ENCODE measurements at places on chromosomes 1 and 21. TPM values are rescaled to one million over a fixed set of nuclear protein-coding genes. Genes with fewer than 3 reads are reported as not detected.

GRCh38 chr1:205565799-205566198, 61.3 kb downstream of the CDK18 start:
- no peak overlapping the region for H3K4me3 ChIP-seq
- H3K36me3 ChIP-seq = no peaks in the 10 kb centered on the region
- DNase-seq = no peak
- H3K27me3 ChIP-seq = no peaks in the 10 kb centered on the region

GRCh38 chr1:66084442-66084841, 291.7 kb downstream of the PDE4B start:
- no peaks in the 10 kb centered on the region for H3K4me1 ChIP-seq
- DNase-seq = no peak
- no peaks in the 10 kb centered on the region for H3K36me3 ChIP-seq
- no peak overlapping the region for H3K4me3 ChIP-seq
- no peak overlapping the region for H3K27ac ChIP-seq

- no peaks in the 10 kb centered on the region for H3K36me3 ChIP-seq
- H3K4me1 ChIP-seq = no peaks in the 10 kb centered on the region
- H3K27ac ChIP-seq = no peak overlapping the region
- no peak for DNase-seq
- H3K4me3 ChIP-seq = no peak overlapping the region
Measured at GRCh38 chr1:114062477-114063099, 83.3 kb downstream of the OLFML3 start.

Gene CELA2B
- total RNA-seq = not detected

Gene ADCY10
- not detected for total RNA-seq

Gene CTBS
- total RNA-seq = 4.9 TPM
